ENCODE measurements at places on chromosomes 1 and 21.

GRCh38 chr1:87113313-87113712 lies 198.9 kb downstream of the HS2ST1 start:
- DNase-seq: no peak

GRCh38 chr1:28027238-28027637 lies 61.2 kb downstream of the EYA3 start:
- no peak for DNase-seq

DNA sequence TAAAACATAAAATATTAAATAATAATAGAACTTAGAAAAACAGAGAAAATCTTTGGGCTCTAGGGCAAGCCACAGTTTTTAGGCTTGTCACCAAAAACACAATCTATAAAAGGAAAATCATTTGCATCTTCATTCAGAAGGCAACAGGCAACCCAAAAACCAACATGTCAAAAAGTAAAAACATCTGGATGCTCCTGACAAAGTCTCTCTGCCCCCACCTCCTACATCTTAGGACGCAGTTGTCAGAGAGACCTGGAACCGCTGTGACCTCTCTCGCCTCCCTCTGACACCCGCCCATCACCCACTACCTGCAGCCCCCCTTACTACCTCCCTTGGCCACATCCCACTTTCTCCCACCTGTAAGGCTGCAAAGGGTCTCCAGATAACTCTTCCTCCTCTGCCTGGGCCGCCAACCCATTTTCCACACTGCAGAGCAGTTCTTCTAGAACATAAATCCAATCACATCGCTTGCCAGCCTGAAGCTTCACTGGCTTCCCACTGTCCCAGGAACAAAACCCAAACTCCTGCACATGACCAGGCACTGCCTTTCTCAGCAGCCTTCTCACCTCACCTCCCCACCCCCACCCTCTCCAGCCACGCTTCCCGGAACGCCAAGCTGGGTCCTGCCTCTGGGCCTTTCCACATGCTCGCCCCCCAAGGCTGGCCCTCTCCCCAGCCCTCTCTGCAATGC lies 14.7 kb downstream of the PRDM15 start:
- DNase-seq: no peak

GRCh38 chr1:235339746-235340145 lies 11.4 kb downstream of the GGPS1 start:
- no peak for DNase-seq

GRCh38 chr1:19346026-19346425 lies 33.9 kb downstream of the SLC66A1 start:
- DNase-seq: no peak

- no peak for DNase-seq
Measured at GRCh38 chr1:167916766-167917511, 3.0 kb upstream of the ADCY10 start.

DNA sequence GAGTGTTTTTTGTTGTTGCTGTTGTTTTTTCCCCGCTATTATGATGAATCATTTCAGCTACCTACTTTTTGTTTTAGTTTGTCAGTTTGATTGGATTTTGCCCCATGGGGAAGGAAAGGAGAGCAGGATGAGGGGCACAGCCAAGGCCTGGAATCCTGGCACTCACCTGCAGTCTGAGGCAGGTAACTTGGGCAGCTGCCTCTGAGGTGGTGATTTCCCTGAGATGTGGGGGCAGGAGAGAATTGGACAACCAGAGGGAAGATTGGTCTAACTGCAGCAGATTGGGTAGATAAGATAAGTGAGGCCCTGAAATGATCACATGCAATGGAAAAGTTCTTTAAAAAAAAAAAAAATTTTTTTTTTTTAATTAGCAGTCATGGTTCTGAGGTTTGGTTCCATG lies 1.5 kb upstream of the LAX1 start:
- DNase-seq: no peak

DNA sequence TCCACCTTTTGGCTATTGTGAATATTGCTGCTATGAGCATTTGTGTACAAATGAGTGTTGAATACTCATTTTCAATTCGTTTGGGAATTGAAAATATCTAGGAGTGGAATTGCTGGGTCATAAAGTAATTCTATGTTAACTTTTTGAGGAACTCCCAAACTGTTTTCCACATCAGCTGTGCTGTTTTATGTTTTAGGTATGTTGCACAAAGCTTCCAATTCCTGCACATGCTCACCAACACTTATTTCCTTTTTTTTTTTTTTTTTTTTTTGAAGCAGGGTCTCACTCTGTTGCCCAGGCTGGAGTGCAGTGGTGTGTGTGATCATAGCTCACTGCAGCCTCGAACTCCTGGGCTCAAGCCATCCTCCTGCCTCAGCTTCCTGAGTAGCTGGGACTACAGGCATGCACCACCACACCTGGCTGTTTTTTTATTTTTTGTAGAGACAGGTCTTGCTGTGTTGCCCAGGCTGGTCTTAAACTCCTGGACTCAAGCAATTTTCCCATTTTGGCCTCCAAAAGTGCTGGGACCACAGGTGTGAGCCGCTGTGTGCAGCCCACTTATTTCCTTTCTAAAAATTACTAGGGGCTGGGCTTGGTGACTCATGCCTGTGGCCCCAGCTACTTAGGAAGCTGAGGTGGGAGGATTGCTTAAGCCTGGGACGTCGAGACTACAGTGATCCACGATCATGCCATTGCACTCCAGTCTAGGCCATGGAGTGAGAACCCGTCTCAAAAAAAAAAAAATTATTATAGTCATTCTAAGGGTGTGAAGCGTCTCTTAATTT lies 33.4 kb downstream of the TMCC2 start:
- DNase-seq: no peak

GRCh38 chr1:109770331-109771095 lies 6.8 kb upstream of the EPS8L3 start:
- no peak for DNase-seq

GRCh38 chr21:20265707-20266440 lies 732.3 kb upstream of the NCAM2 start:
- no peak for DNase-seq

- no peak for DNase-seq
Measured at GRCh38 chr1:30691480-30691879, 31.9 kb downstream of the MATN1 start.

DNA sequence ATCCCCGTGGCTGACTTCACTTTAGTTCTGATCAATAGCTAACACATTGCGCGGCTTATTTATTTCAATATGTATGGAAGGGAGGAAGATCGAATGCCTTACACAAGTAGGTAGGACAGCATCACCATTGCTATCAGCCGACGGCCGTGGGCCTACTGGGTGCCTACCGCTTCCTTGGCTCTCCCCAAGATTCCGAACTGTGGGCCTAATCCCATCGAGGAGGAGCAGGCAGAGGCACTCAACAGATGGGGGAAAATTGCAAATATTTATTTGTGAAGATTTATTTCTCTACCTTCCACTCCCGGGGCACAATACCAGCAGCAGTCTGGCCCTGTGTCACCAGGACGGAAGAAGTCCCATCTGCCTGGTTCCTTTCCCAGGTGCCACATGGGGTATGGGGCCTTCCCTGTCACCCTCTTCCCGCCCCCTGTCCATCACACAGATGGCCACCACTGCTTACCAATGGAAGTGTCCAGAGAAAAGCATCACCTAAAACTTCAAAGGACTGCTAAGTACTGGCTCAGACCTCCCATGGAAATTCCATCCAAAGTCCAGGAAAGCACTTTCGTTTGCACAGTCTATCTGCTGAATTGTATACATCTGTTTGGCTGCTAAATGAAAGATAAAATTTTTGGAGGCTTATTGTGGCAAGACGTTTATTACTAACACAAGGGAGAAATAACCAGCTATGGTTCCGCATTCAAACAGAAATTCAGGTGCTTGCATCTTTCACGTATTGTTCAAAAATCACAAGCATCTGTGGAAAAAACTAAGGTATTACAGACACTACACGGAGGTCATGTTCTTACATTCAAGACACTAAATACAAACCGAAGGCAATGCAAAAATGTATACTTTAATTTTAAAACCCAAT lies 11.8 kb downstream of the AGT start:
- no peak for DNase-seq

DNA sequence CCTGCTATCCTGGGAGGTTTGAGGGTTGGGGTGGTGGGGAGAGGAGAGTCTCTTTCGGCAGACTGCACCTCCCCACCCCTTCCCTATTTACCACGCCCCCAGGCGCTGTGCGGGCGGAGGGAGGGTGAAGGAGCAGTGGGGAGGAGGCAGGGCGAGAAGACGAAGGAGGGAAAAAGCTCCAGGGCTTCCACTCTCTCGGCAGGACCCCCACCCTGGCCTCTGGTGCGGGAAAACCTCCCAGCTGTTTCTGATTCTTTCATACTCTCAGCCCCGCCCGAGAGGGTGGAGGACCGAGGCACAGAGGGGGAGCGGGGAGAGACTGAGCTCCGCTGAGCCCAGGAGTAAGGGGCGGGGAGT lies 866 bp upstream of the WNT2B start:
- DNase-seq: no peak

GRCh38 chr1:152386940-152387339 lies 27.1 kb downstream of the CRNN start:
- DNase-seq: no peak

GRCh38 chr1:2595812-2596529 lies 9.4 kb downstream of the PRXL2B start:
- DNase-seq: no peak

DNA sequence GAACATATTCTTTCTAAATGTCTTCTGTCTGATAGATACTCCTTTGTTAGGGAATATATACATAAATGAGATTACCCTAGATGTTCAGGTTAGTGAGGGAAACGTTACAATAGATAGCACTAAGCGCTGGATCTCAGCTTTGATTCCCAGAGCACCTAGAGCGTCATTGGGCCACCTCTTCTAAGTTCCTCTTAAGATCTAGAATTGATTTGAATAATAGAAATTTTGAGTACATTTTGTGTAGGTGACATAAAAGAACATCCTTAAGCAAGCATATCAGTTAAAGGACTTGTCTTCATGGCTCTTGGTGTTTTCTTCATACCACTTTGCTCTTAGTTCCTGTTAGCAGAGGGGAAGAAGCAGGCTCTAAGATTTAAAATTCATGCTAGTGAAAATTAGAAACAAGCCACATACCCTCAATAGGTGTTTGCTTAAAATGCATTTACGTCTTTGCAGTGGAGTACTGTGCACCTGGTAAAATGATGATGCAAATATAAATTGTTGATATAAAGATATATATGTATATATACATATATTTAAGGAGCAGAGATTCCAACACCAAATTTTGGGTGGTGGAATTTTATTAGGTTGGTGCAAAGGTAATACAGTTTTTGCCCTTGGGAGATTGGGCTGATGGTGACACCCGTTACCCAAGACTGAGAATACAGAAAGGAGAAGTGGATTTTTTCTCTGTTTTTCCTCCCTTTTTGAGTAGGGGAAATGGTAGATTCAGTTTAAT lies 47.1 kb downstream of the DYRK1A start:
- no peak for DNase-seq

DNA sequence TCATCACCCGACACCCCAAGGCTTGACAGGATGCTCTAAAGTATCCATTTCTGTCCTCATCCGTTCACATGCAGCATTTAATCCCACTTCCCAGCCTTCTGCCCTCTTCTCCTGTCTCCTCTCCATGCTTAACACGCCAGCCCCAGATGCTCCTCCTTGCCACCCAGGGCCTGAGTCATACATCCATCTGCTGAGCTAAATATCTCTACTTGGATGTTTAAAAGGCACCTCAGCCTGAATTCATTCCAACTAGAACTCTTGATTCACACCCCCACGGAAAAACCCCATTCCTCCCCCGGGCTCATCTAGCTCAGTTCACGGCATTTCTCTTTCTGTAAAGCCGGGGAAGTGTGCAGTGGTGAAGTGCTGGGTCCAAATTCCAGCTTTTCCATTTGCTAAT lies 27.7 kb downstream of the TEX35 start:
- DNase-seq: no peak

- DNase-seq: no peak
Measured at GRCh38 chr1:244989813-244990212, 125.5 kb upstream of the HNRNPU start.

- DNase-seq: no peak
Measured at GRCh38 chr1:201404722-201405483, 5.8 kb upstream of the LAD1 start.

GRCh38 chr1:65222340-65222940 lies 74.4 kb downstream of the AK4 start:
- DNase-seq: no peak

DNA sequence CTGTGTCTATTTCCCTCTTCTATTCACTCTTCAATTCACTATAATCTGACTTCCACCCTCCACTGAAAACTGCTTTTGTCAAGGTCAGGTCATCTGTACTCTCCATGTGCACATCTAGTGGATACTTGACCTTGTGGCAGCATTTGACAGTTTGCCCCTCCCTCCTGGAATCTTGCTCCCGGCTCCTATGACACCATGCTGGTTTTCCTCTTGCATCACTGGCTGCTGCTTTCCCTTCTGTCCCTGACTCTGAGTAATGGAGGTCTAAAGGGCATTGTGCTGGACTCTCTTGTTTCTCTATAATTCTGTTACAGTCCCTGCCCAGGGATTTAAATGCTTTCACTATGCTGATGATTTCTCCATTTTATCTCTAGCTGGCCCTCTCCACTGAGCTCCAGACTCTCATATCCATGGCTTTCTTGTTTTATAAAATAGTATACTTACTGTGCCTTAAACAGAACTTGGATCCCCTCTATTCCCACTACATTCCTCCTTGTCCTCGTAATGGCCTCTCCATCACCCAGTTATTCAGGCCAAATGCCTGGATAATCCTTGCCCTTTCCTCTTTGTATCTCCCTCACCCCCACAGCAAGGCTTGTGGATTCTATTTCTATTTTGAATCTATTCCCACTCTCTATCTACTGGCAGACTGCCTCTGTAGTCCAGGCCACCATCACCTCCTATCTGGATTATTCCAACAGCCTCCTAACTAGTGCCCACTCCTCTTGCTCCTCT lies 36.8 kb upstream of the PODN start:
- no peak for DNase-seq

GRCh38 chr1:182406012-182406411 lies 5.5 kb upstream of the TEDDM1 start:
- no peak for DNase-seq

DNA sequence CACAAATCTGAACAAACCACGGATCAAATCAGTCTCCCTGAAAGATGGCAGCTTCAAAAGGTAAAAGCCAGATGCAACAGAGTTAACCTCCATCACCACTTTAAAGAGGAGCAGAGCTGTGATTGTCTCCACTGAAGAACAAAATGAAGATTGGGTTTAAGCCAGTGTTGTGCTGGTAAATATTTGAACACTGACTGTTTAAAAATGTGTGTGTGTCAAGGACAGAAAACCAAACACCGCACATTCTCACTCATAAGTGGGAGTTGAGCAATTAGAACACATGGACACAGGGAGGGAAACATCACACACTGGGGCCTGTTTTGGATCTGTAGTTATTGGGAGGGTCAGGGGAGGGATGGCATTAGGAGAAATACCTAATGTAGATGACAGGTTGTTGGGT lies 83.9 kb downstream of the ST6GALNAC5 start:
- DNase-seq: no peak

Data from progenitor cell of endocrine pancreas (in vitro differentiated cells).